Activated naive CD8-positive, alpha-beta T cell treated with anti-CD3 and anti-CD28 coated beads, Interleukin-2, amount 50 U/mL, for 24 hours (primary cell): ENCODE measurements at places on chromosomes 2 and 18.

GRCh38 chr2:47867205-47867604 is 39.1 kb downstream of the FBXO11 start:
- no peak for DNase-seq

- no peak for DNase-seq
These were observed 7.4 kb downstream of the PTGR3 start for GRCh38 chr18:75201282-75202270.

DNA sequence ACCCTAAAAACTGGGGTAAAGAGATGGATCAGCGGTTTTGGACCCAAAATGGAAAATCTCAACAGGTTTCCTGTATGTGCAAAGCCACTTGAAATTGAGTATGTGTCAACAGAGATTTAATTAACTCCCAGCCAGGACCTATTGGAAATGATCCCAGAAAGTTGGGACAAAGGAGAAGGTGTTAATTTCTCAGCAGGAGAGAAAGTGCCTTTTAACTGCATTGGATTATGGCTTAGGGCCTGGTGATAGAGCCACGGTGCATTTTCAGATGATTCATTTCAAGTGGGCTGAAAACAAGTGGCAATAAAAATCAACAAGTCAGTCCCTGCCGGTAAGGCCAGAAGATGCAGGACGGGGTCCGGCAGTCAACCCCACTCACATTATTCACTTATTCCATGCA is 80.2 kb upstream of the BCL11A start:
- DNase-seq, result no peak

- no peak for DNase-seq
These were observed 46.3 kb downstream of the PSMG2 start for GRCh38 chr18:12749121-12749520.

DNA sequence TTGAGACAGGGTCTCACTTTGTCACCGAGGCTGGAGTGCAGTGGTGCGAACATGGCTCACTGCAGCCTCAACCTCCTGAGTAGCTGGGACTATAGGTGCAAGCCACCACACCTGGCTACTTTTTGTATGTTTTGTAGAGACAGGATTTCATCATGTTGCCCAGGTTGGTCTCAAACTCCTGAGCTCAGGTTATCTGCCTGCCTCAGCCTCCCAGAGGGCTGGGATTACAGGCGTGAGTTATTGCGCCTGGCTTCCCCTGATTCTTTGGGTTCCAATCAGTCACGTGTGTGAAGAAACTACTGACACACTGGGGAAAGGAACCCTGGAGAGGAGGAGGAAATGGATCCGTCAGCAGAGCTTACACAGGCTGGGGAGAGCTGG is 22.3 kb upstream of the RAB10 start:
- no peak for DNase-seq

DNA sequence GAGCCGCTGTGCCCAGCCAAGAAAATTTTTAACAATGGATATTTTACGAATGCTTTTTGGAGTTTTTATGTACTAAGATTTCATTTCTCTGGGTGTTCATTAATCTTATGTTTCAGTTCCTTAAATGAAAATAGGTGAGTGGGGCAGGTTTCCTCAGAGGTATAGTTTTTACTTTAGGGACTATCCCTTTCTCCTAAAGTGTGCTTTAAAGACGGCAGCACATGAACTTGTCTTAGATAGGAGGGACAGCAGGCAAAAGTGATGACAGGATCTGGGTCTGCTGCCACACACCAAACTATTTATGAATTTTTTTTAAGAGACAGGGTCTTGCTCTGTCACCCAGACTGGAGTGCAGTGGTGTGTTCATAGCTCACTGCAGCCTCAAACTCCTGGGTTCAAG is 8.0 kb upstream of the REL start:
- no peak for DNase-seq

DNA sequence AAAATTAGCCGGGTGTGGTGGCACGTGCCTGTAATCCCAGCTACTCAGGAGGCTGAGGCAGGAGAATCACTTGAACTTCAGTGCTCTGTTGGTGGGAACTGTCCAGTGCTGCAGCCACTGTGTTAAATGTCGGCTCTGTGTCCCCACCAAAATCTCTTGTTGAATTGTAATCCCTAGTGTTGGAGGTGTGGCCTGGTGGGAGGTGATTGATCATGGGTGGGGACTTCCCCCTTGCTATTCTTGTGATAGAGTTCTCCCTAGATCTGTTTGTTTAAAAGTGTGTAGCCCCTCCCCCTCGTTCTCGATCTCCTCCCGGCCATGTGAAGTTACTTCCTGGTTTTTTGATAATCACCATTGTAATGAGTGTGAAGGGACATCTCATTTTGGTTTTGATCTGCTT is 9.8 kb upstream of the RPL31 start:
- no peak for DNase-seq

- DNase-seq, result no peak
These were observed 10.3 kb downstream of the GALNT14 start for GRCh38 chr2:31127931-31128330.

GRCh38 chr2:24993406-24994145 is 21.8 kb upstream of the DNAJC27 start:
- DNase-seq, result no peak

DNA sequence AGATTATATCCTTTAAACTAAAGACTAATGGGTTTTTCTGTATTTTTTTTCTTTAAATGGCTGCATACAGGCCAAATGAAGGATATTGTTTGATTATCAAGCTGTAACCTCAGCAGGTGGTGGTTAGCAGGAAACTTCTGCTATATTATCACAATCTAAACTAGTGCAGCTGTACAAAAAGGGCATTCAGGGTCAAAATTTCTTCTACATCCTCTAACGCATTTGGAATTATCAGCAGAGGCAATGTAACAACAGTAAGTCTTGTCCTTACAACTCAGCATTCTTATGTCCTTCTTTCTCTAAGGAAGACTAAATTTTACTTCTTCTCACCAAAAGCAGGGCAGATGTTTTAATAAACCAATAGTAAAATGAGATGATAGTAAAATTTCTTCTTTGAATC is 135.8 kb upstream of the FN1 start:
- DNase-seq, result no peak

- no peak for DNase-seq
These were observed 178.1 kb downstream of the MIB1 start for GRCh38 chr18:21918693-21919092.

- no peak for DNase-seq
These were observed 5.6 kb downstream of the GEMIN6 start for GRCh38 chr2:38783586-38783985.

GRCh38 chr2:240840435-240841060 is 20.5 kb upstream of the KIF1A start:
- peak; percentile 26 for DNase-seq

- DNase-seq, result no peak
These were observed 238.8 kb downstream of the TPGS2 start for GRCh38 chr18:36589857-36590543.

DNA sequence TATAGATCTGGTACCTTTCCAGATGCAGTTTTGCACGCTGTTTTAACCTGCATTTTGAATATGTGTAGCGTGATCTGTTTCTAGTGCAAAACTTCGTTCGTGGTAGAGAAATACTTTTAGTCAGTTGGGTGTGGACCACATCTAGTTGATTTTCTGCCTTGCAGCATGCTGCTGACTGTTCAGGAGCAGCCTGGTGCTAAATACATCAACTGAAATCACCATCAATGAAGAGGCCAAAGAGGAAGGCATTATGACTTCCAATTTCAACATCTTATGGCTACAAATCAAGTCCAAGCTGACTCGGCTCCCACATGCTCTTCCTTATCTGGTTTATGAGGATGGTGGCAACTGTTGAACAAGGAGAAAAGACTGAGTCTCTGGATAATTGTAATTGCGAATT is 298.5 kb downstream of the ZNF521 start:
- no peak for DNase-seq
